ENCODE measurements at places on chromosomes 13 and 19.

DNA sequence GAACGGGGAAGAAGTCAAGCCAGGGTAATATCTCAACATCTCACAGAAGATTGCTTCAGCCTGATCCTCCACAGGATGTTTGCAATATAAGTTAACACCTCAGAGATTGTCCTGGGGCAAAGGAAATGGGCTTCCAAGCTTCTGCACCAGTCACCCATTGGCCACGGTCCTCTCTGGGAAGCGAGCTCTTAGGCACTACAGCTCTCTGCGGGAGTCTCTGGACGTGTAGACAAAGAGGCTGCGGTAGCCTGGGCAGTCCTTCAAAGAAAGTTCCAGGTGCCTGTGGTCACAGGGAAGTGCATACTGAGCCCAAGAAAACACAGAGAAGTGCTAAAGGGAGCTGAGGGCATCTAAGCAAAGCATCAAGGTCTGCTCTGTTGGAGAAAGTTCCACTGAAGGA is 805.7 kb downstream of the DIAPH3 start:
- no peak for DNase-seq

GRCh38 chr13:99356262-99357091 is 49.3 kb upstream of the GPR183 start:
- no peak for DNase-seq

- no peak for DNase-seq
Measured at GRCh38 chr19:43569657-43570056, 5.7 kb downstream of the XRCC1 start.

GRCh38 chr19:821231-821824 is 427 bp downstream of the PLPPR3 start:
- DNase-seq, result peak; percentile 80

DNA sequence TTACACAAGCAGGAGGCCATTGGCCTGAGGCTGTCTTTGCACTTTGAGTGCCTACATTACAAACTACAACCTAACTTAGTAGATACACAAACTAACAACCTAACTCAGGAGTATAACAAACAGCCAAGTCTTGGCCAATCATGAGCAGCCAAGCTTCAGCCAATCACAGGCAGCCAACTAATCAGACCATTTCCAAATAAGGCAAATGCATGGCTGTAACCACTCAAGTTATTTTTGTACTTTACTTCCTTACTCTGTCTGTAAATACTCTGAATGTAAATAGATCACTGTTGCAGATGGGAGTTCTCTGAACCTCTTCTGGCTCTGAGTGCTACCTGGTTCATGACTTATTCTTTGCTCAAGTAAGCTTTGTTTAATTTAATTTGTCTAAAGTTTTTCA is 748.1 kb upstream of the SGCG start:
- no peak for DNase-seq

DNA sequence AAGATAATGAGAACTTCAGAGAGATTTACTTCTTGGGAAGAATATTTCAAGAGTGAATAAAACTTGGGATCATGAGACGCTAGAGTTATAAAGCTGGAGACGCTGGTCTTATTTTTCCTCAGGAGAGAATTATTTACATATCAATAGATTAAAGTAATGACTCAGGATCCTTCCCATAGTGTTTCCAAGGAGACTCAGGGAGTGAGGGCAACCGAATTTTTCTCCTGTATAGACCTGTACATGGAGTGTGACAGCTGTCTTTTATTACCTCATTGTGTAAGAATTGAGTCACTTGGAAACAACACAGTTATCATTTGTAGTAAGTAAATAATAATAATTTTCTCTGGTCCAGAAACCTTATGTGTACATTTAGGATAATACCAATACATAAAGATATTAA is 1905.5 kb downstream of the OLFM4 start:
- DNase-seq, result peak; percentile 19

GRCh38 chr19:50415661-50416033 is 3.1 kb upstream of the SPIB start:
- DNase-seq, result no peak

GRCh38 chr19:57664269-57665127 is 4.2 kb upstream of the ZSCAN4 start:
- peak; percentile 79 for DNase-seq

DNA sequence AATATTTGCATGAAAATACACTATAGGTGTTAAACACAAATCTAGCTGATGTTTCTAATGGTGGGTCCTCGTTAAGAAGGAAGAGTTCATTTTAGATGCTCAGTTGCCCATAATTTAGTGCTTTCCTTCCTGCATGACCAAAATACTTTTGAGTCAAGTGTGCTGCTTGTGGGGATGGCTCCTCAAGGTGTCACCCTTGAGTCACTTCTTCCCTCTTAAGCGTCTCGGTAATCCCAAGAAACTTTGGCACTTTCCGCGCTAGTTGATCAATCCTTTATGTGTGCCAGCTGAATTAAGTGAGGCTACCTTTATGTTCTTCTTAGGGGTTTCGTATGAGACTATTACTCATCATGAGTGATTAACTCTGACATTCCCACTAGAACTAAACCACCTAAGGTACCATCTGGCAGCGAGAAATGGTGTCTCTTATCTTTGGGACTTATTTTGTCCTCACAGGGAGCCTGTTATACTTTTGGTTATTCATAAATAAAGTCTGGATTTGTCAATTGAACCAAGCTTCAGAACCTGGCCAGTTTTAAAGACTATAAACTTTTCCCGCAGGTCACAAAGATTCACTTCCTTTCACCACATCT is 106.8 kb downstream of the NHLRC3 start:
- DNase-seq, result peak; percentile 68

DNA sequence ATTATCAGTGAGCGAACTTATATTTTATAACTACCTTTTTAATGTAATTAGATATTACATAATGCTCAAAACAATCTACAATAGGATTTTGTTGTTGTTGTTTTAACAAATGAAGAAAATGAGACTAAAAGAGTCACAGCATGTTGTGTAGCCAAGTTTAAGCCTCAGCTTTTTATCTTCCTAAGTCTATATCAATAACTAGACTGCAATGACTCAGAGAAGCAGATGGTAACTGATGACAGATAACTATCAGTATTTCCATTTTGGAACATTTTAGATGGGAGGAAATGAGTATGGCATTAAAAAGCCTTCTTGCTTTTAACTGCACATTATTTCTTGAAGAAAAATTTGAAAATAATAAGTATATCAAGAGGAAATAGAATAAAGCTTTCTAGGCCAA is 825.2 kb downstream of the SLITRK1 start:
- no peak for DNase-seq

DNA sequence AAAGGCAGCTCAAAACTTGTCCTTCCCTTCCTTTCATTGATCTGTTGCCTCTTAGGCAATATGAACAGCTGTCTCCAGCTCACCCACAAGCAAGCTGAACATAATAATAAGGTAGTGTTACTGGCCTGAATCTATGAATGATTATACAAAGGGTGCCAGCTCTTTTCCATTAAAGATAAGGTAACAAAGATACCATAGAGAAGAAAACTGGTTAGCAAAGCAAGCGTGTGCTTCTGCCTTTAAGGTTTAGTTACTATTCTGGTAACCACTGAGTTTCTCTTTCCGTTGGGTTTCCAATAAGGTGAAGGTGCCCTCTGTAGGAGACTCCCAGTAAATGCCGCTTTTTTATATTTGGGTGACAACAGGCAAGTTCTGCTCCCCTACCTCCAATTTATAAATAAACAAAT is 12.1 kb upstream of the DACH1 start:
- peak; percentile 45 for DNase-seq

DNA sequence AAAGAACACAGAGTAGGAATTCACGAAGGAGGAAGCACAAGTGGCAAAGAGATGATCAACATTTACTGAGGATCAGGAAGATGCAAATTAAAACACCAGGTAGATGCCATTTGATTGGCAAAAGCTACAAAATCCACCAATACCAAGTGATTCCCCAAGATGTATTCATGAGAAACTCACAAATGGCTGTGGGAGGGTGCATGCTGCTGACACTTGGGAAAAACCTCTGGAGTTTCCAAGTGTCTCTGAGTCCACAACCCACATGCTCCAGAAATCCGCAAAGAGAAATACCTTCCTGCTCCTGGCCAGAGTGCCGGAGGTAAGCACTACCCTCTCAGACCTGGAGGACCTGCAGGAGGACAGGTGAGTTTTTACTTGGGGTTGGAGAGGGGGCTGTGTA is 35.7 kb downstream of the ARRDC2 start:
- no peak for DNase-seq

GRCh38 chr13:110456550-110456949 is 105.0 kb downstream of the RAB20 start:
- no peak for DNase-seq

- DNase-seq, result no peak
Measured at GRCh38 chr13:20371825-20372224, 139.7 kb upstream of the GJB6 start.

DNA sequence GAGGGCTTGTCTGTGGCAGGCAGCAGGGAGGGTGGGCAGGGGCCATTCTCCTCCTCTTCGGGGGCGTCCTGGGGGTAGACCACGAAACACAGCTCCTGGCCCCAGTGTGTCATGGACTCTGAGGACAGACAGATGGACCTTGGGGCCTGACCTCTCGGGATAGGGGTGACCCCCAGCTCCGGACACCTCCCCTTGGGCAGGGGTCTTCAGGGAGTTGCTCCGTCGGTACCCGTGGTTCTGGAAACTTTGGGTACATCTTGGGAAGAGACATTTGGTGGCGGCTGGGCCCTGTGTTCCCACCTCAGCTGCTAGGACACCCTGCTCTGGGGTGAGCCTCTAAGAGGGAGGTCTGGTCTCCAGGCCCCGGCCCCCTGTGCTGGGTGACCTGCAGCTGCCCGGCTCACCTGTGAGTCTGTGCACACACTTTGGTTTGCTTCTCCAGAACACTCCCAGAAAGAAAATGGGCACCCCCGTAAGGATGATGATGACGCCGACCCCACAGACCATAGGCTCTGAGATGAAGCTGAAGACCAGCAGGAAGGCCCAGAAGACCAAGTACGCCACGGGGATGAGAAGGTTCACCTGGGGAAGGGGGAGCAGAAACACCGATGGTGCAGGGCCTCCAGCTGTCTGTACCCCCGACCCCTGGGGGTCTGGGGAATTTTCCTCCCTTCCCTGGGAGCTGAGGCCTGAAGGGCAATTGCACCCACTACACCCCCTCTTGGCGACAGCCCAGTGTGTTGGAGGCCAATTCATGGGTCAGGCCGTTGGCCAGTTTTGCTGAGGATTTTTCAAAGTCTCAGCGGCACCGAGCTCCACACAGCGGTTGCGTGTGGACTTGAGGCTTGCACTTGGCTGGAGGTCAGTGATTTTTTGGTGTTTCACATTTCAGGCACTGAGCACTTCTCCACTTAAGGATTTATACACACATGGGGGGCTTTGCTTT is 15.0 kb downstream of the LRP3 start:
- no peak for DNase-seq

DNA sequence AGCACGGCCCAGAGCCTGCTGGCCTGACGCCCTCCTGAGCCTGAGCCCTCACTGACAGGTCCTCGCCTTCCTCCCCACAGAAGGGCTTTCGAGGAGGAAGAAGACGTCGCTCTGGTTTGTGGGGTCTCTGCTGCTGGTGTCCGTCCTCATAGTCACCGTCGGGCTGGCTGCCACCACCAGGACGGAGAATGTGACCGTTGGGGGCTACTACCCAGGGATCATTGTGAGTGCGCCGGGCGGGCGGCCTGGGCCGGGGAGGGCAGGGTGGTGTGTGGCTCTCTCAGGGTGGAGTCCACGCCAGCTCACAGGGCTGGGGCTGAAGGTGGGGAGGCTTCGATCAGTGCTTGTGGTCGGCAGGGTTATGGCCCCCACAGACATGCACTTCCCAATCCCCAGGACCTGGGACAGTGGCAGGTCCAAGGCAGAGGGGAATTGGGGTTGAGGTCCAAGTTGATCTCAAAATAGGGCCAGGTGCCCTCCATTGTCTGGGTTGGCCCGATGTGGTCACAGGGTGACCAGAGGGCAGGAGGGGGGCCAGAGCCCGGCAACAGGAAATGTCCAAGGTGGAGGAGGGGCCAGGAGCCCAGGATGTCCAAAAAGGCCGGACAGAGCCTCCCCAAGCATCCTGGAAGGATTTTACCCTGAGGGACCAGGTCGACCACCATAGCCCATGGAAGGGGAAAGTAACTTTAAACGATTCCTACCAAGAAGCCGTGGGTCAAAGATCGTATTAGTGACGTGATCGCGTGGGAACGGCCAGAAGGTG is 7.2 kb downstream of the TMEM255B start:
- DNase-seq, result no peak

DNA sequence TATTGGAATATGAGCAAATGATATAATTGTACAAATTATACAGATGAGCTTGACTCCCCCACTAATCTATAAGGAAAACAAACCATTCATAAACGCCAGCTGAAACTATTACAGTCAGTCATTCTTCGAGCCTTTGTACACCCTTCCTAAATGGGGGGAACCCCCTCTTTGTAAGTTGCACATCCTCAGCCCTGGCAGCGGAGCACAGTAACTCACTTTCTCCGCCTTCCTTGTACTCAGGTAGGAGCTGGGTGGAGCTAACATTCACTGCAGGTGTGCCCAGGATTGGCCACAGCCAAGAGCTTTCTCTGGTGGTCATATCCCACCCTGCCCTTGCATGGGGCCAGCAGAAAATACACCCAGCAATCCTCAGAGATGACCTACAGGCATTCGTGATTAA is 28.6 kb downstream of the PIN1 start:
- DNase-seq, result no peak

DNA sequence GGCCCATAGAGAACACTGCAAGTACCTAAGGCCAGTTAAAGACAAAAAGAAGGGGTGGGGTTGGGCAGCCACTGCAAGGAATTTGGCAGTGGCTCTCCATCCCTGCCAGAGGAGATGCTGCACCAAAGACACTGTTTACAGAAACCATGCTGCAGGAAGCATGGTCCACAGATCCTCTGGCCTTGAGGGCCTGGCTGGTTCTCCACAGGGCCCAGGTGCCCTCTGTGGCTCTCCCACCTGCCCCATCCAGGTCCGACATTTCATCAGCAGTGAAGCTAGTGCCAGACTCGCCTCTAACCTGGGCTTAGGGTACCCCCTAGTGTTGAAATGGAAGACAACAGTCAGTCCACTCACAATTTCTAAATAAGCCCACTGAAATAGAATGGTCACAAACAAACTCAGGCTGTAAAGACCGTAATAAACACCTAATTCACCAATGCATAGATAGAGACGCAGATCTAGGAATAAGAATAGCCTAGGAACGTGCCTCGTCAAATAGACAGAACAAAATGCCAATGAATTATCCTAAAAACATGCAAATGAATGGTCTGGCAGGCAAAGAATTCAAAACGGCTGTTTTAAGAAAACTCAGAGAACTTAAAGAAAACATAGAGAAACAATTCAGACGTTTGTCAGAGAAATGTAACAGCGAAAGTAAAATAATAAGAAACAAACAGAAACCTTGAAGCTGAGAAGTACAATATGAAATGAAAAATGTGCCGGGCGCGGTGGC is 23.3 kb downstream of the LYPD4 start:
- peak; percentile 77 for DNase-seq

- DNase-seq, result no peak
Measured at GRCh38 chr19:40424637-40425449, 949 bp downstream of the SERTAD1 start.

Measured in iPS-NIHi11 (cell line).